ENCODE measurements at places on chromosomes 2 and 18.

DNA sequence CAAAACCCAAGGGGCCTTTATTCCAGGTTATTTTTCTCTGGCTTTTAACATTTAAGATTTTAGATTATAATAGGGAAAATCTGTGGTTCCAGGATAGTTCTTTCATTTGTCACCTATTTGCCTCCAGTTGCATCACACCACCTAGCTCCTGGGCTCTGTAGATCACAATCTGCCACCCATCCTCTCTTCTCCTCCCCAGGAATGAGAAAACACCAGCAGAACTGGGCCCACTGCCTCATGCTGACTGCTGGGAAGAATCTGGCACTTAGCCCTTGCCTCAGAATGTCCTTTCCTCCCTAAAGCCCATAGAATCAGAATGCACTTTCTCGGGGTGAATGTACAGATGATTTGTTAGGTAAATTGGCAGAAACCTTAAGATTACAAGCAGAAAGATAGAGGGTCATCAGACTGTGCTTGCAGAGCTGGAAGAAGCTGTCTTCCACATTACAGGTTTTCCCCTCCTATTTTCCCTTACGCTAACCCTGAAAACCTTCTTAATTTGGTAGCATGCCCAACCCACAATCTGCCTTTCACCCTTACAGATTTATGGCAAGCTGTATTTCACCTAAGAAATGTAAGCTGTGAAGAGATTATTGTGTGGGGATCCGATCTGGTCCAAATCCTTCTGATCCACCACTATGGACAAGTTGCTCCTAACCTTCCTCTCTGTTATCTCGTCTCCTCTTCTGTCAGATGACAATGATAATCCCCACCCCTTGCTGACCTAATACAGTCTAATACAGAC, 72.6 kb downstream of the LRRC30 start:
- no peak for DNase-seq

DNA sequence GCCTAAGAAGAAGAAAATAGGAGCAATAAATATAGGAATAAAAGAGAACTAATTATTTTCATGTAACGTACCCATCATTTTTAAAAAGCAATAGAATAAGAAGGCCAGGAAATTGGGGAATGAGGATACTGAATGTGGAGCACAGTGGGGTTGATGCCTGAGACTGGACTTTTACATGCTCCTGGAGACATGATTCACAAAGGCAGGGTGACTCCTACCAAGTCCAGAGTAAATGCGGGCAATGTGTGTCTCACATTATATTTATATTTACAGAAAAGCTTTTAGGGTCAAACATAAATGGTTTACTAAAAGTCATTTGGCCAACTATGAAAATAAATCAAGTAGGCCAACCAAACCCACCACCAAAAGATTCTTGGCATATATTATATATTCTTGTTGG, 87.9 kb upstream of the COL5A2 start:
- no peak for DNase-seq

GRCh38 chr18:47492691-47493090, 241.2 kb upstream of the SKOR2 start:
- peak; percentile 3 for DNase-seq

- no peak for DNase-seq
Observed at GRCh38 chr2:55550368-55551102, 31.0 kb downstream of the CFAP36 start.

DNA sequence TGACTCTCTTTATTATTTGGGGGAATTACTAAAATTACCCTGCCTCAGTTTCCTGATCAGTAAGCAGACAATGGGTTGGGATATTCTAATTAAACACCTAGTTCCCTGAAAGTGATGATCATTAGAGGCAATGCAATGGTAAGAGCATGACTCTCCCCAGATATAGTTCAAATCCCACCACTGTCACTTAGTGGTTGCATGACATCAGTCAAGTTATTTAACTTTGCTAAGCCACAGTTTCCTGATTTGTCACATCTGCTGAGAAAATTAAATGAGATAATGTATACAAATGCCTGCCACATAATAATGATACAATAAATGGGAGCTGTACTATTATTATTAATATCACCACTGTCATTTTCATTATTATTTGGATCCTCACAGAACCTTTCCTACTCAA, 29.9 kb downstream of the ZEB2 start:
- DNase-seq = no peak

DNA sequence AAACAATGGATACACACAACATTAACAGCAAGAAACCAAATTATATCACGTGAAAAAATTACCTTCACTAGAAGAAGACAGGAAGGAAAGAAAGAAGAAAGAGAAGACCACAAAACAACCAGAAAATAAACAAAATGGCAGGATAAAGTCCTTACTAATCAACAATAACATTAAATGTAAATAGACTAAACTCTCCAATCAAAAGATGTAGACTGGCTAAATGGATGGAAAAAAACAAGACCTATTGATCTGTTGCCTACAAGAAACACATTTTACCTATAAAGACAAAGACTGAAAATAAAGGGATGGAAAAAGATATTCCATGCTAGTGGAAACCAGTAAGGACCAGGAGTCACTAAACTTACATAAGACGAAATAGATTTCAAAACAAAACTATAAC, 167.0 kb upstream of the ZC3H15 start:
- DNase-seq = no peak

DNA sequence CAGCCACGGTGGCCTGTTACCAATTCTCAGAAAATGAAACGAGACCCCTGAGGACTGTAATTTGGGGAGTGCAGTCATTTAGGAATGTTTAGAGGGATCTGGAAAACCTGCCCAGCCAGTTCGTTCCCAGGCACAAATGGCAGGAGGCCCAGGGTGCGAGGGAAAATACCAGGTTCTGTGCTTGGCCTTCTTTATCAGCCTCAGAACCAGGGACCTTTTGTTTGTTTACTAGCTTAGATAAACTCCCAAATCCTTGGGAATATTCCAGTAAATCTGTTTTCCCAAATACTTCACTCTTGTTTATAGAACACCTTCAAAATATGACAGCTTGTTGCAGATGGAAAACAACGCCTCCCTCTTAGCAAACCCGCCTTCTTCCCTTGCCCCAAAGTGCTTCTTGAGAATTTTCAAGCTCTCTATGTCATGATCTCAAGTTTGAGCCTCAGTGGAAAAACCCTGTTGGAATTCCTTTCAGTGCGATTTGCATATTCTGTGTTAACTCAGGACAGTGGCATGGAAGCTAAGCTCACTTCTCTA, 400.3 kb upstream of the SMIM21 start:
- DNase-seq = peak; percentile 45

GRCh38 chr2:164826293-164827243, 15.1 kb downstream of the COBLL1 start:
- no peak for DNase-seq

GRCh38 chr2:46837704-46838103, 77.9 kb downstream of the MCFD2 start:
- no peak for DNase-seq

Data from endodermal cell (in vitro differentiated cells).